ENCODE measurements at places on chromosomes 6 and 20.

DNA sequence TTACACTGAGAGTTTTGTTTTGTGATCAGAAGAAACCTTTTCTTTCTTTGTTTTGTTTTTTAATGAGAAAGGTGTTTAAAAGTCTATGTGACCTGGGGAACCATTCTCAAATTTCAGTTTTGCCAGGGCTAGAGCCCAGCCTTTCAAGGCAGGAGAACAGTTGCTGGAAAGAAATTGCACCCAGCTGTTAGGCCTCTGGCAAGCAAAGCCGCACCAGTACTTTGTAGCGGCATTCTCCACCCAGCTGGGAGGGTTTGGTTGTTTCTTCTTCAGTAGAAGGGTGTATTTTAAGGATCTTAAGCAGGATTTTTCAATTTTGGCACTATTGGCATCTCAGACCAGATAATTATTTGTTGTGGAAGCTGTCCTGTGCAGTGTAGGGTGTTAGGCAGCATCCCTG is 16.6 kb upstream of the MAPK13 start:
- DNase-seq, result no peak

GRCh38 chr6:16318538-16318937 is 80.2 kb downstream of the GMPR start:
- DNase-seq, result no peak

DNA sequence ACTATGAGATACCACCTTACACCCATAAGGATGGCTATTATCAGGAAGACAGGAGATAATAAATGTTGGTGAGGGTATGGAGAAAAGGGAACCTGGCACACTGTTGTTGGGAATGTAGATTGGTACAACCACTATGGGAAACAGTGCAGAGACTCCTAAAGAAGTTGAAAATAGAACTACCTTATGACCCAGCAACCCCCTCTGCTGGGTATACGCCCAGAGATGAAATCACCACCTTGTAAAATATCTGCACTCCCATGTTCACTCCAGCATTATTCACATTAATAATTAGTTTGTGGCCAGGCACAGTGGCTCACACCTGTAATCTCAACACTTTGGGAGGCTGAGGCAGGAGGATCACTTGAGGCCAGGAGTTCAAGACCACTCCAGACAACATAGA is 26.8 kb downstream of the ZBTB9 start:
- no peak for DNase-seq

DNA sequence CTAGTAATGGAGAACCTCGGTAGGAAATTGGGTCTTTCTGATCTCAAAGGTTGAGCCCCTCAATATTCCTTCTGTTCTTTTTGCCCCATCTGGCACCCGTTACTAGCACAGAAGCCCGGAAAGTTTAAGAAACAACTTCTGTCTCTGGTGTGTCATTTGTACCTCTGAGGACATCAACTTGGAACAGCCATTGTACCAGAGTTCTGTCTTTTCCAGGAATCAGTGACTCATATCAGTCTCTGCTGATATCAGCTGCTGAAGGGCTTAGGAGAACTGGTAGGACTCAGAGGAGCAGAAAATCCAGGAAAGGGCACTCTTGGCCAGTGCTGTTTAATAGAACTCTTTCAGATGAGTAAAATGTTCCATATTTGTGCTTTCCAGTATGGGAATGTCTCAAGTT is 78.3 kb upstream of the CHD6 start:
- no peak for DNase-seq

DNA sequence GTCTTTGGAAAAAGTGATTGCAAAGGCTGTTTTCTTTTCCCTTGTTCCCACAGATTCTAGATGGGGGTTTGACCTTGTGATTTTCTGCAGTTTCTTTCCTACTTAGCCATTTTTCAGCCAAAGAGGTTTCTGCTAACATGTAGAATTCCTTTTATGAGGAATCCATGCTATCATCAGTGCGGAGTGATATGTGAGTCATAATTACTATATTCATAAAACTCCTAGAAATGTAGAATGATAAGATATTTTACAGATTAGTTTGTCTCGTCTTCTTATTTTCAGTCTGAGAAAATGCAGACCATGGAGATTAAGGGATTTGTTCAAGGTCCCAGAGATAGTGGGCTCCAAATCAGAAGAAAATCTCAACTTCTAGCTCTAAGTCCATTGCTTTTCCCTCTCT is 98.6 kb downstream of the KCNQ5 start:
- DNase-seq, result no peak

DNA sequence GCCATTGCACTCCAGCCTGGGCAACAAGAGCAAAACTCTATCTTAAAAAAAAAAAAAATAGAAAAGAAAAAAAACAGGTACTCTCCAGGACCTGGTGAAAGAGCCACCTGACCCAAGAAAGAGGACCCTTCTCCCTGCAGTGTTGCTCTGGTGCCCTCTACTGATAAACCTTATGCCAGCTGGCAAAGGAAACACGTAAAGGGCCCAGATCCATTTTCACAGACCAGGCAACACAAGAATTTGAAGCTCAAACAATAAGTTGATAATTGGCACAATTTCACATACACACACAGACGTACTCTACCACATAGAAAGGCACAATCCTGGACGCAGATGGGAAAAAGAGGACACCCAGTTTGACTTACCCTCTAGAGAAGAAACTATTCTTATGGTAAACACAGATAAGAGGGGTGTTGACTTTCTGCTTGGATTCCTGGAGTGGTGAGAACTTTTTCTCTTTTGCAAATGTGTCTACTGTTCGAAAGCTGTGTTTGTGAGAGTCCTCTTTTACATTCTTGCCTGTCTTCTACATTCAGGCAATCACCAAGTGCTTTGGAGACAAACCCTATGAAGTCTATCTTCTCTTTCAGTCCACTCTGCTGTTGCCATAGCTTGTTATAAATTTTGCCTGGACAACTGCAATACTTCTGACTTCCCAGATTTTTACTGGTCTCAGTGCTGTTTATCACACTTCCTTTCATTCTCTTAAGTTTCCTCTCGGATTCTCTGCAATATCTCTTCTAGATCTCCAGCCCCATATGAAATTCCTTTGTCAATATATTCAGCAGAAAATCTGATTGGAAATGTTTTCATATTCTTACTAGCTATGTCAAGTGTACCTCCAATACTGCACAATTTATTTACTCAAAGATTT is 6.4 kb upstream of the SNRPB start:
- DNase-seq, result no peak
